ENCODE measurements at places on chromosomes 13 and 19.
A peak's percentile ranks its signal among the peaks of the same experiment; 100 is the strongest.

DNA sequence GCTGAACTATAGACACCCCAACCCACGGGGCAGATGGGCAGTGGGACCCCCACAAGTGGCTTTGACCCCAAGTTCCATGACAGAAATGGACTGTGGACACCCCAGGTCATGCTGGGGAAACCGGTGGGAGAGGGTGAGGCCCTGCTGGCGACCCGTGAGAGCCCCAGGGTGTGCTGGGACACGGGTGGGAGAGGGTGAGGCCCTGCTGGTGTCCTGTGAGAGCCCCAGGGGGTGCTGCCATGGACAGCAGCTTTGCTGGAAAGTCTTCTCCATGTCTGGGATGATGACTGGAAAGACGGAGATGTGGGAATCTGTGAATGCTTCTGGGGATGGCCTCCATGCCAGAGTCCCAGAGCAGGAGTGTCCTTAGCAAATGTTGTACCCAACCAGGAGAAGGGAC lies 148.4 kb downstream of the URI1 start:
- no peak for DNase-seq

- no peak for DNase-seq
Observed at GRCh38 chr19:56595548-56595899, 422 bp downstream of the ZNF71 start.

DNA sequence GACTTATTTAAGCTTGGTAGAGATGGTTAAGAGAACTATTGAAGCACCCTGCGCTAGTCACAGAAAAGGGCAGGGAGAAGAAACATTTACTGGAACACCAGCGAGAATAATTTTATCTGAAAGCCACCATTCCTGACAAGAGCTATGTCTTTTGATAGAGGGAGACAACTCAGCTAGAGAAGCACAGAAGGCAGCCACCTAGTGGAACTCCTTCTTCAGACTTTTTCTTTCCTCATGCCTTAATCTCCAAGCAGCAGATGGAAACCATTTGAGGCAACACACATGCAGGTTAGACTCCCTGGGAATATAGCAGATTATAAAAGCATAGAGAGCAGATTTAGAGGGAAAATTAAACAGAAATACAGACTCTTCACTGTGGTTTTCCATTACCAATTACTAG lies 813.4 kb downstream of the SLITRK6 start:
- DNase-seq = no peak

DNA sequence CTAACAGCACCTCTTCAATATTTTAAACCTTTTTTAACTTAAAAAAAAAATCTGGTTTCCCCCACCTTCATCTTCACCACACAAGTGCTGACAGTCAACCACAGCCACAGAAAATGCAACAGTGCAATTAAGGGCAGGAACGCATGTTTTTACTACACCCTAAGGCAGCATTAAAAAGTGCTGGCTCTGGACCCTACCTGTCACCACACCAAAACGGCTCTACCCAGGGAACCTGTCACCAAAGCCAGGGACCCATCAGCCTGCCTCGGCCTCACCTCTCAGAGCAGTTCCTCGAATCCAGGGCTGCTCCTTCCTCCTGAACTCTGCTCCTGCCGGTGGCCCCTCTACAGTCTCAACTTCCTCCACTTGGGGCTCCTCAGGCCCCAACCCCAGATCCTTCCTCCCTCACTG lies 22.5 kb upstream of the SLC35E1 start:
- no peak for DNase-seq

DNA sequence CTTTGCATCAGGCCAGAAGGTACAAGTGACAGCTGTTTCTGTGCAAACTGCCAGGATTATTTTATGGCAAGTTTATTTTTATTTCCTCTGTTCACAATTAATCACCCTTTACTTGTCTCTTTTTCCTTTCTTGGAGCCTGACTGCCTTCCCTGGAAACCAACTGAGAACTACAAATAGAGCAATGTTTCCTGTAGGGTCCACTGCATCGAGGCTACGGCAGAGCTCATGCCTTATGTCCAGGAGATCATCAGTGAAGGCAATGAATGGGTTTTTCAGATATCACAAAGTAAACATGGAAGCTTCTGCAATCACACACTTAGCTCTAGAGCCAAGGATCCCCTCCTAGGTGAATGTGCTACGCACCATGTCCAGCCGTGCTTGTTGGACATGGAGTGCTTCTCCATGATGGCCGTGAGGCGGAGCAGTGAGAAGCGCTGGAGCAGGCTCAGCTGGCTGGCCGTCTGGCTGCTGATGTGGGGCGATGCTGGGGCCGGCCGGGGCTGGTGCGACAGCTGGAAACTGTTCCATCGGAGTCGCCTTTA lies 110.9 kb downstream of the KL start:
- DNase-seq = peak; percentile 77

GRCh38 chr19:18122860-18123795 lies 25.6 kb downstream of the MAST3 start:
- DNase-seq = no peak

DNA sequence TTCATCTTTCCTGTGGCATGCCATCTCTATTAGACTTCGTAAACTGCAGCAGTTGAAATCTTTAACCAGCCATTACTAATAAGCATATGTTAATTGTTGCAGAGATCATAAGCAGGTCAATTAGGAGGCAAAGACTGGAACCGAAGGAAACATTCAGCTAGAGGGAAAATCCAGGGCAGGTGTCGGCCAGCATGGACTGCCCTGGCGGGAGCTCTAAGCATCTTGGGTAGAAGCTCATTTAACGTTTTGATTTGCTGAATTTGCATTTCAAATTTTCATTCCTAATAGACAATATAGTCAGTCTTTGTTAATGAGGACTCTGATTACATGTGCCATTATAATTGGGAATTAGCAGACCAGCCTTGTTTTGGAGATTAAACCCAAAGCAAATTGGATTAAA lies 238.6 kb downstream of the POU4F1 start:
- no peak for DNase-seq

DNA sequence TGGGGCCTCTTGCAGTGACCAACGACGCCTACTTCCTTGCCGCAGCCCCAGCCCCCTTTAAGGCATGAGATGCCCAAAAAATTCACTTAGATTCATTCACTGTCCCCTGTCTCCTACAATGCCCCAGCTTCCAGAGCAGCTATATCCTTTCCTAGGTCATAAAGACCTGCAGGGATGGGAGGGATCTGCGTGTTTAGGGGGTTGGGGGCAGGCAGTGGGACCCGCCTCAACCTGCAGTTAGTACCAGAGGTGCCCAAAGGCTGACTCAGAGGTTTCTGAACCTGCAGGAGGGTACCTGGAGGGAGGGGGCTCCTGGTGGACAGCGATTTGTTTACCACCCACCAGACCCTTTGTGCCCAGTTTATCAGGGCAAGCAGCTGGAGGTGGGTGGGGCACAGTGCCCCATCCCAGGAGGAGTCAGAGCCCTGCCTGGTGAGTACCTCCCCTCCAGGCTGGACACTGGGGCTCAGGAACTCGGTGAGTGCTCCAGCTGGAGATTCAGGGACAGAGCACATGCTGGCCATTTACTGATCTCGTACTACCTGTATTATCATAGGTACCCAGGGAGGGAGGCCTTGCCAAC lies 10.1 kb downstream of the RPS28 start:
- DNase-seq = no peak
